ENCODE measurements at places on chromosomes 2 and 18. TPM values are rescaled to one million over a fixed set of nuclear protein-coding genes. Genes with fewer than 3 reads are reported as not detected.

GRCh38 chr2:45195916-45196315 lies 186.7 kb upstream of the SIX2 start:
- DNase-seq, result no peak

DNA sequence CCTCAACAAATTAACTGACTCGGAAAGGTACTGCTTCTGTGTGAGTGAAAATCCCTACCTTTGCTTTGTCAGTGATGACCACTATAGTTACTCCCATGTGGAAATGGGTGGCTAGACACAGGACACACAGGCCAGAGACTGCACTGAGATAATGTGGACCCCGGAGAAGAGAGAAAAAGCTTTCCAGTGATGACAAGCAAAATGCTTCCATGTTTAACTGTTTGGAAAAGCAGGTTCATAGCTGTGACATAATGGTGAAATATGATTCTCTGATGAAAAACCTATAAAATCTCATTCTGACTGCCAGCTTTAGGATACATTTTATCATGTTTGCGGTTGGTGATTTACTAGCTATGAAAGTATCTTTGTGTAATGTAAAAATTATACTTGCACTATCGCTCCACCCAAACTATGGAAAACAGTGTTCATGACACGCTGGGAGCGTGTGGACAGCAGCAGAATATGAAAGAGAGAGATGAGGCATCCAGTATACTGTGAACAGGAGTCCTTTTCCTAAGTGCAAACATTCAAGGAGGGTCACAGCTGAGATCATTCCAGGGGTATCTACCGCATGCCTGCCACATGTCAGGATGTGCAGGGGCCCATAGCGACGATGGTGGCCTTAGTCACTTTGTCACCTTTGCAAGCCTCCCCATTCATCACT lies 782.7 kb upstream of the SOX11 start:
- DNase-seq, result no peak

The PLB1 gene
- 9.5 TPM for total RNA-seq

- DNase-seq, result peak; percentile 74
Observed at GRCh38 chr2:86031606-86032005, 74.1 kb downstream of the POLR1A start.

- DNase-seq, result no peak
Observed at GRCh38 chr2:22826703-22827102, 558.3 kb upstream of the KLHL29 start.

DNA sequence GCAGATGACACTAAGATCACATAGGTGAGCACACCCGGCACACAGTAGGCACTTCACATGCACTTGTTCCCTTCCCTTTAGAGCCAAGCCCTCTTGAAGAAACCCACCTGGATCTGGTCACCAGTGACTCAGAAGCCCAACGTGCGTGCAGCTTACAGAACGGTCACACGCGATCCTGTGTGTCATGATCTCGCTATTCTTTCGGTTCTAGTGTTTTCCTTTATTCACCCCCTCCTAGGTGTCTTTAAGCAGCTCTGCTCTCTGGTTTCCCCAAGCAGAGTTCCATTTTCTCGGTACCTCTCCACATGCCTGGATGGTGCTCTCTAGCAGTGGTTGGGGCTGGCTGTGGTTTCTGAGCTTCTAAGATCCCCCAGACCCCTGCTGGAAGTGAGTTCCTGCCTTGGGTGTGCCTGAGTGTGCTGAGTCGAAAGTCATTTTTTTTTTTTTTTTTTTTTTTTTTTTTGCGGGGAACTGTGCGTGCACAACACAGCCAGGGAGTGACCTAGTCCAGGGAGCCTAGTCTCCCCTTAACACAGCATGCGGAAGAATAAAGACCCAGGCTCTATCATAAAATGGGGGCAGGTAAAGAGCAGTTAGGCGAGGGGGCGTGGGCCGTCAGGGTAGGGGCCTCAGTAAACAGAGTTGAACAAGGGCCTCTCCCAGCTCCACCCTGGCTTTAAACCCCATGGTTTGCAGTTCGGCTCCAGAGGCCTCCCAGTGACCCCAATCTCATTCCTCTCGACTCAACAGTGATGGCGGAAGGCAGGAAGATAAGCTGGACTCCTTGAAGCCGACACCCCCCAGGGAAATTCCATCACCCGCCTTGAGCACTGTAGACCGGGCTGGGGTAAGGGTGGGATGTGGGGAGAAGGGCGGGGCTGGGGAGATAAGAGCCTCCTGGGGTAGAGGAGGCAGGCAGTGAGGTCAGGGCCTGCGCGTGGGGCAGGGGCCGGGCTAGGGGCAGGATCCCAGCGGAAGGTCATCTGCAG lies 29.8 kb upstream of the DNMT3A start:
- DNase-seq, result peak; percentile 59

GRCh38 chr2:207491086-207491485 lies 38.7 kb upstream of the CREB1 start:
- no peak for DNase-seq

DNA sequence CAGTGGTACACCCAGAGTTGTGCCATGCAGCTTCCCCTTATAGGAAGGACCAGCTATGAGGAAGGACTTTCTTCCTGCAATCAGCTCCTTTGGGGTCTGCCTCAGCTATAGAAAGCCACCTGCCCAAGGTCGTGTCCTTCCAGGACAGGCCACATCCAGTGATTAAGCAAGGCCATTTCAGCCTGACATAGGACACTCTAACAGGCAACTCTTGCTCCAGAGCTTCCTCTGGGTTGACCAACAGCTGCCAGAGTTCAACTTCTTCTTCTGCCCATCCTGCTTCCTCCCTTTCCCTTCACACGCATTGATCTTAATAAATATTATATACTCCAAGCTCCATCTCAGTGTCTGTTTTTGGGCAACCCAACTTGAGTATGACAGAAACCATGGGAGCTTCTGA lies 12.8 kb downstream of the LRP2 start:
- DNase-seq, result no peak

DNA sequence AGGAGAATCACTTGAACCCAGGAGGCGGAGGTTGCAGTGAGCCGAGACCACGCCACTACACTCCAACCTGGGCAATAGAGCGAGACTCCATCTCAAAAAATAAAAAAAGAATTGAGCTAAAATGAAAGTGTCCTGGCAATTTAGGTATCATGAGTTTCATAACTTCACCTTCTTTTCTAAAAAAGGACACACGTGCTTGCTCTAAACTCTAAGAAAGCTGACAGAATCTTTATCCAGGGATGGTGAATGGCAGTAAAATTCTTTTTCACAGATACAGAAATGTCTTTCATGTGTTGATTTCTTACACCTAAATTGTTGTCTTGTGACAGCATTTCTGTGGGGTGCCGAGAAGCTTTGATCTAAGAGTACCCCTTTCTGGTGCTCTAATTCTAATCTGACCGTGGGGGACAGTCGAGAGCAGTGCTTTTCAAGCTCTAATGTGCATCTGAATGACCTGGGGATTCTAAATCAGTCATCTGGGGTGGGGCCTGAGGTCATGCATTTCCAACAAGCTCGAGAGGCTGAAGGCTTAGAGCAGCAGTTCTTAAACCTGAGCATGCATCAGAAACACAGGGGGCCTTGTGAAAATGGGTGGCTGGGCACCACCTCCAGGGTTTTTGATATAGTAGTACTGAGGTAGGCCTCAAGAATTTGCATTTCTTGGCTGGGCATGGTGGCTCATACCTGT lies 42.1 kb upstream of the REL start:
- DNase-seq, result no peak

DNA sequence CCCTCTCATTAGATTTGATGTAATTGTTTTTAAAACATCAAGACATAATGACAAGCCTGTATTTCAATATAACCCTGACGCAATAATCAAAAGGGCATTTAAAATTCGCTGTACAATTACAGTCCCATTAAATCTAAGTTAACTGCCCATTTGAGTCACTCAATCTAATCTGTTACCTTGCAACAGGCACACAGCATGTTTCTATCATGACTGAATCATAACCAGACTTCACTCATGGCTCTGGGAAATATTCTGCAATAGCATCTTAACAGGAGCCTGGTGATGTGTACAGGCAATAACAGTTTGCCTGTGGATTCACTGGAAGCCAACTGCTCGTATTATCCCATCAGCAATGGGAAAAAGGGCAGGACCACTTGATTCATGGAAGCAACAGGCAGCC lies 142.3 kb upstream of the NCKAP5 start:
- DNase-seq, result no peak

The NOL4 gene
- total RNA-seq, result 0.38 TPM

The ZEB2 gene
- total RNA-seq, result 246 TPM

The LIMS4 gene
- 8.2 TPM for total RNA-seq

The MEX3C gene
- total RNA-seq, result 18.8 TPM

DNA sequence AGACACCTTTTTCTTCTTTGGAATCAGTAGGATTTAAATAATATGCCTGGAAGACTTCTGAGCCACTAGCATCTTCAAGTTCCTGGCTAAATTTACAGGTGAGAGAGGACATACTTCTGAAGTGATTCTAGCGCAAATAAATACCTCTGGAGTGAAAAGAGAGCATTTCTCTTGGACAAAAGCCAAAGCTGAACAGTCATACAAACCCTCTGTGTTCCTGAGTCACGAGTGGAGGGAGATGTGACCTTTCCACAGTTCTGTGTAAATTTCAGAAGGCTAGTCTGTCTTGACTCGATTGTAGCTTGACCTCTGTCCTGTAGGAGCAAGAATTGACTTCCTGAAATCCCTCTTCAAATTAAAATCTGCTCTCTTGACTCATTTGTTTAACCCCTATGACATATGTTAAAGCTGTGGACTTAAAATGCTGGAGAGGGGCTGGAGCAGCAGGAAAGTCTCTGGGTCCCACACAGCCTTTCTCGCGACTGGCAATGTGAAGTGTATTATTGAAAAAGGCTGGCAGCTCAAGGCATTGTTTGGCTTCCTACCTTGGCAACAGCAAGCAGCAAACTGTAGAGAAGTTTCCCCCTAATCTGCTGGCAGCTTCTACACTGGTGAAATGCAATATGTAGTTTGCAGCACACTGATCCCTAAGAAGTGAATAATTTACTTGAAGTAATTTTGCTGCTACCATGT lies 79.6 kb upstream of the GCFC2 start:
- DNase-seq, result no peak

The ZNF407 gene
- 13.4 TPM for total RNA-seq

The PKDCC gene
- 169 TPM for total RNA-seq

DNA sequence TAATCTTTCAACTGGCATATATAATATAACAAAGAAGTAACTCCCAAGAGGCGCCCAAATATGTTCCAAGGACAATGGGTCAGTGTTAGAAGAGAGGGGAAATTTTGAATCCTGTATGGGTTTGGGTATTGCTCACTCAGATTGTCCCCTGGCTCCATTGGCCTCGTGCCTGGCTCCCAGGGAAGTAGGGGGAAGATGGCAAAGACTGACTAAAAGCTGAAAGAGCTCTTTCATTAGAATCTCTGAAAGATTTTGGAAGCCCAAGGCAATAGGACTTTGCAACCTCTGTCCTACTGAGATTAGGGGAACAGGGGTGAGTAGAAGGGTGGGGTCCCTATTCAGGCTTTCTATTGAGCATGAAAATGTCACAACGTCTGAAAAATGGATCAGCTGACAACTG lies 1272.8 kb upstream of the ZEB2 start:
- DNase-seq, result no peak

The SERPINB13 gene
- not detected for total RNA-seq

DNA sequence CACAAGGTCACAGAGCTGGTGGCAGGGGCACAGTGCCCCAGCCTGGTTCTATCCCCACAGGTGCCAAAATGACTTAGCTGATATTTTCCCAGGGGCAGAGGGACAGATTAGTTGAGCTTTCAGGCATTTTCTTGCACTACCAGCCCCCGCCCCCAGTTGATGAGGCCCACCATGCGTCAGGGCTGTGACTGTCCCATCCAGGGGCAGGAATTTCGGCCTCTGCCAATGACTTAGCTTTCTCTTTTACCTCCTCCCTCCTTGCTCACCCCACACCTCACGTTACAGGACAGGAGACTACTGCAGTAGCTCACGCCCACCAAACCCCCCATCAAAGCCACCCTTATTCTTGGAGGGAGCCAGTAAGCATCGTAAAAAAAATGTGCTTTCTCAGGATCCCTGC lies 31.5 kb downstream of the MRO start:
- no peak for DNase-seq

The ITSN2 gene
- 57.7 TPM for total RNA-seq

- no peak for DNase-seq
Observed at GRCh38 chr18:10051877-10052631, 138.2 kb downstream of the VAPA start.

GRCh38 chr2:238695538-238695937 lies 152.3 kb upstream of the TWIST2 start:
- DNase-seq, result no peak

GRCh38 chr18:44520981-44521667 lies 159.6 kb upstream of the SETBP1 start:
- DNase-seq, result no peak

The CYBRD1 gene
- total RNA-seq, result 296 TPM

DNA sequence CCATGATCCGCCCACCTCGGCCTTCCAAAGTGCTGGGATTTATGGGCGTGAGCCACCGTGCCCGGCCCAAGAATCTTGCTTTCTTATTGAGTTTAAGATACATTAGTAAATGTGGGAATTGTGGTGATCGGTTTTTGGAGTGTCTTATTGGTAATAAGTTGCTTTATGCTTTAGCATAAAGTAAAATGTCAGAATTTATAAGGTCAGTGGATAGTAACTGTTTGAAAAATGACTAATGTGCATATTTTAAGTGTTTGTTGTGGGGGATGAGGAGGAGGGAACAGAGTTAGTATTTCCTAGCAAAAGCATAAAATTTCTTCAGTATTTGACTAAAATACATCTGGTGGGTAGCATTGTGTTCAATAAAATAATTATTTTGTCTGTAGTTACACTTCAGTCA lies 77.4 kb downstream of the SLC39A10 start:
- no peak for DNase-seq

DNA sequence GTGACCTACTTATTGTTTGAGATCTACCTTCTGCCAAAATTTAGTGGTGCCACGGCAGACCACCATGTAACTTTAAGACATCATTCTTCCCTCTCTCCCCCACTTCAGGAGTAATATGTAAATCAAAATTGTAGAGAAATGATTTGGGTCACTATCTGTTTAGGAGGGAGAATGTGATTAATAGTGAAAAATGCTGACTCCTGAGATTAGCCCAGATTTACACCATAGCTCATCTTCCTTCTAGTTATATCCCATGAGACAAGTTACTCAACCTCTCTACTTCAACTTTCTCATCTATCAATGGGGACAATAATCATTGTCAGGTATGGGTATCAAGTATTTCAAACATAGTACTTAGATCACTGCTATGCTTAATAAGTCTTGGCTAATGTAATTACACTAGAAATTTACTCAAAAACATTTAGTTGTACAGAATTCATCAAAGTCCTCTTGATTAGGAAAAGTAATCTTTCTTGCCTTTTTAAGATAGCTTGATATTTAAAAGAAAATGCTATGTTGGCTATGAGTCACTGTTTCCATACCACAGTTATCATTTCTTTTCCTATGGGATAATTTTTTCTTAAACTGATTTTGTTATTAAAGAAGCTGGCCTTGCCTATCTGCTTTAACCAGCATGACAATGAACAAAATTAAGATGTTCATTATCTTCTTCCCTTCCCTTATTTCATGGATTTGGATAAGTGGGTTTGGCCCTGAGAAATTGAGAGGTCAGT lies 1038.9 kb upstream of the ZEB2 start:
- DNase-seq, result no peak

GRCh38 chr2:173150087-173150486 lies 74.4 kb downstream of the MAP3K20 start:
- no peak for DNase-seq

- DNase-seq, result no peak
Observed at GRCh38 chr2:240732911-240733622, 41.4 kb downstream of the AQP12A start.

GRCh38 chr2:12754643-12755042 lies 37.9 kb downstream of the TRIB2 start:
- DNase-seq, result no peak

GRCh38 chr2:145431181-145431951 lies 911.4 kb upstream of the ZEB2 start:
- DNase-seq, result no peak

Data from posterior vena cava (tissue), 2 donors.